ENCODE measurements at places on chromosomes 5 and 9.

DNA sequence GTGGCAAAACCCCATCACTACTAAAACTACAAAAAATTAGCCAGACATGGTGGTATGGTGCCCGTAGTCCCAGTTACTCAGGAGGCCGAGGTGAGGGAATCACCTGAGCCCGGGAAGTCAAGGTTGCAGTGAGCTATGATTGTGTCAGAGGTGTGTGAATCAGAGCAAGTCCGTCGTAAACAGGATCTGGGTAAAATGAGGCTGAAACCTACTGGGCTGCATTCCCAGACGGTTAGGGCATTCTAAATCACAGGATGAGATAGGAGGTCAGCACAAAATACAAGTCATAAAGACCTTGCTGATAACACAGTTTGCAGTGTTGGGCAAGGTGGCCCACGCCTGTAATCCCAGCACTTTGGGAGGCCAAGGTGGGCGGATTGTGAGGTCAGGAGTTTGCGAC is 1.9 kb upstream of the CLTB start:
- no peak for DNase-seq

GRCh38 chr9:83384214-83384613 is 154.0 kb downstream of the FRMD3 start:
- no peak for DNase-seq

DNA sequence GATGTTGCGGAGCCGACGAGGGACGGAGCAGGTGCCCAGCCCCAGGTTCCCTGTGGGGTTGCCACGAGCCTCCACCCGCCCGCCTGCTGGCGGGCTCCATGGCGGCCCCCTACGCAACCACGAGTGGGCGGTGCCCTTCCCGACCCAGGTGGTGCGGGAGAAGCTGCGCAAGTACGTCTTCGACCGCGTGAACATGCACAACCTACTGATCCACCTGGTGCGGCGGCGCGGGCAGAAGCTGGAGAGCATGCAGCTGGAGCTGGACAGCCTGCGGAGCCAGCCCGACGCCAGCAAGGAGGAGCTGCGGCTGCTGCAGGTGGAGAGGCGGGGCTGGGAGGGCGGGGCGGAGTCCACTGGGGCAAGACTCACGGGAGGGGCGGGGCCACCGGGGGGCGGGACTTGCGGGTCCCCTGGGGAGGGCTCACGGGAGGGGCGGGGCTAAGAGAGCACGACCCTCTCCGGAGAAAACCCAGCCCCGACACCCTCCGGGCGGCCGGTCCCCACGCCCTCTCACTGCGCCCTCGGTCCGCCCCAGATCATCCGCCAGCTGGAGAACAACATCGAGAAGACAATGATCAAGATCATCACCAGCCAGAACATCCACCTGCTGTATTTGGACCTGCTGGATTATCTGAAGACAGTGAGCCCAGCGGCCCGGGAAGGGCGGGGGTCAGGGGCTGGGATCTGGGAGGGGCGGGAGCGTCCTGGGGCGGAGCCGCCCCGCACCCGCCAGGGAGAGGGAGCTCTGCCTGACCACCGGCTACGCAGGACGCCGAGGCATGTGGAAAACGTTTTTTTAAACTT is 3.9 kb downstream of the CCDC183 start:
- peak; percentile 83 for DNase-seq

GRCh38 chr5:80191991-80192398 is 63.9 kb downstream of the SERINC5 start:
- no peak for DNase-seq

GRCh38 chr9:114108016-114108833 is 9.1 kb upstream of the KIF12 start:
- no peak for DNase-seq

DNA sequence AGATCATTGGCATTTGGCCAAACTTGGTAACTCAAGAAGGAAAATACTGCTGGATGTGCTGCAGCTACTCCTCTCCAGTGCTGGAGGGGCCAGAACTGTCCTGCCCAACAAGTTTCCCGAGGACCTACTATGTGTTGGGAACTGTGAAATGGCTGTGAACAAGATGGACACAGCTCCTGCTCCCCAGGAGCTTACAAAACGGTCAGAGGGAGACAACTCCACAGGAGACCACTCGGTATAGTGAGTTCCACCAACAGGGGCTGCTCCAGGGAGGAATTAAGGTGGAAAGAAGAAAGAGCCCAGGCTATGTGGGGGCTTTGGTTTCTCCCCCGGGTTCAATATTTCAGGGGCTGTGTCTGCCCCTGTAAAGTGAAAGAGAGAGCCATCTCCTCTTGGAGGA is 78.8 kb downstream of the GNA14 start:
- DNase-seq, result no peak

DNA sequence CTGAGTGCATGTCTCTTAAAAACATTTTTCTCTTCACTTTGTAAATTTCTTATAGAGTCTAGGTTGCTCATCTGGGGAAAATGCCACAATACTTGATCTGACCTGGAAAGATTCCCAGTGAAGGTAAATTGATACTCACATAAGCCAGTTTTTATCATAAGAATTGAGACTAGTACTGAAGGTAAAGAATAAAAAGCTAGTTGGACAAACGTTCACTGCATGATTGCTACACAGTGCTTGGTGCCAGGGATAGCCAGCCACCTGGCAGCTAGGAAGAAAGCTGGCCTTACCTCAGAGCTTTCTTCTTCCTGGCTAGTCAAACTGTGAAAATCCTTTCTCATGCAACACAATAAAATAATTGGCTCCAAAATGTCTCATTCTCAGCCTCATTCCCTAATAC is 77.1 kb downstream of the MUSK start:
- DNase-seq, result no peak

GRCh38 chr5:40494631-40495236 is 185.0 kb upstream of the PTGER4 start:
- DNase-seq, result no peak

DNA sequence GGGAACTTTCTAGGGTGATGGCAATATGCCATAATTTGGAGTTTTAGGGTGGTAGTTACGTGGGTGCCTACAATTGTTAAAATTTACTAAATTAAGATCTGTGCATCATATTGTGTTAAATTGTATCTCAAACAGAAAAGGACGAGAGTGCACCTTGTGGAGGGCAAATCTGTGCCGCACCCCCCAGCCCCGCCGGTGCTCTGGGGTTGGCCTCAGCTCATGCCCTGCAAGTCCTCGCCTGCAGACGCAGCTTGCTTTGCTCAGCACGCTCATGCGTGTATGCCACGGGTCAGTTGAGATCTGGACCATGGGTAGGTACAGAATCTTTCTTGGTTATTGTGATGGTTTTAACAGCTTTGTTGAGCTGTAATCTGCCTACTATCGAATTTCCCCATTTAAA is 33.7 kb upstream of the FCN1 start:
- no peak for DNase-seq

DNA sequence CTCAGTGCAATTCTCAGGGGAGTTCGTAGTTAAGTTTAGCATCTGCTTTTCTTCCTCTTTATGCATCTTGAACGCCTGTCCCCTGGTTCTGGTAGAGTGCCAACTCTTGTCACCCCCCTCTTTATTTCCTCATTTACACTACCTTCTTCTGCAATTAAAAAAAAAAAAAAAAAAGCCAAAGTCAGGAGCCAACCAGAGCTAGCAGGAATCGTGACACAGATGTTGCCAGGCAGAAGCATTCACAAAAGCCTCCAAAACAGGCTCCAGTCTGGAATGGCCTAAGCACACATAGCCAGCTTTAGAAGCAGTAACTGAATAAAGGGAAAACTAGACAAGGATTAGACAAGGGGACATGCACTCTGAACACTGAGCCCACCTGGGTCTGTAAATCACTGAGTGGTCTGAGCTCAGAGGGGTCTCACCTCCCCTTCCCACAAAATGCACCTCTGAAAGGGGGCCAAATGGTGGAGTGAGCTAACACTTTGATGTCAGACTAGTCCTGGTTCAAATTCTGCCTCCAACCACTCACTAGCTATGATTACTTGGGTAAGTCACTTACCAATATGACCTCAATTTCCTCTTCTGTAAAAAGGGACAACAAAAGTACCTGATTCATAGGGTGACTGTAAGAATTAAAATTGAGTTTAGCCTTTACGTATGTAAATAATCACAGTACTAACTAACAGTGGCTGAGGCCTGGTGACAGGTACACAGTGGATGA is 2.0 kb downstream of the CD74 start:
- no peak for DNase-seq

- no peak for DNase-seq
Observed at GRCh38 chr9:120486835-120487234, 93.1 kb downstream of the CDK5RAP2 start.

DNA sequence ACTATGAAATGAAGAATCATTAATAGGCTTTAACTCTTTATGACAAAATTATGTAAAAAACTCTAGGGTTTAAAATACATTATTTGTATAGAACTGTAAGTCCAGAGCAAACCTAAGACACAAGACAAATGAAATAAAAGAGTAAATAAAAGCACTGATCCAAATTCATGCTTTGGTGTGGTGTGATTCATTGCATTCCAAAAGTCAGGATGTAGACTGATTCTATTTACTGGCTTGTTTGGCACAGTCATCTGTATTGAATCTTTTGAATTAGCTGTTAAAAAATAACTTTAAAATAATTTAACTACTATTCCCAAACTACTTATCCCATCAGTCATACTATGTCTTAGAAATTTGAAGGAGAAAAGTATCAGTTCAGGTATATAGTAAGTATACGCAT is 31.1 kb downstream of the IL4 start:
- DNase-seq, result no peak

DNA sequence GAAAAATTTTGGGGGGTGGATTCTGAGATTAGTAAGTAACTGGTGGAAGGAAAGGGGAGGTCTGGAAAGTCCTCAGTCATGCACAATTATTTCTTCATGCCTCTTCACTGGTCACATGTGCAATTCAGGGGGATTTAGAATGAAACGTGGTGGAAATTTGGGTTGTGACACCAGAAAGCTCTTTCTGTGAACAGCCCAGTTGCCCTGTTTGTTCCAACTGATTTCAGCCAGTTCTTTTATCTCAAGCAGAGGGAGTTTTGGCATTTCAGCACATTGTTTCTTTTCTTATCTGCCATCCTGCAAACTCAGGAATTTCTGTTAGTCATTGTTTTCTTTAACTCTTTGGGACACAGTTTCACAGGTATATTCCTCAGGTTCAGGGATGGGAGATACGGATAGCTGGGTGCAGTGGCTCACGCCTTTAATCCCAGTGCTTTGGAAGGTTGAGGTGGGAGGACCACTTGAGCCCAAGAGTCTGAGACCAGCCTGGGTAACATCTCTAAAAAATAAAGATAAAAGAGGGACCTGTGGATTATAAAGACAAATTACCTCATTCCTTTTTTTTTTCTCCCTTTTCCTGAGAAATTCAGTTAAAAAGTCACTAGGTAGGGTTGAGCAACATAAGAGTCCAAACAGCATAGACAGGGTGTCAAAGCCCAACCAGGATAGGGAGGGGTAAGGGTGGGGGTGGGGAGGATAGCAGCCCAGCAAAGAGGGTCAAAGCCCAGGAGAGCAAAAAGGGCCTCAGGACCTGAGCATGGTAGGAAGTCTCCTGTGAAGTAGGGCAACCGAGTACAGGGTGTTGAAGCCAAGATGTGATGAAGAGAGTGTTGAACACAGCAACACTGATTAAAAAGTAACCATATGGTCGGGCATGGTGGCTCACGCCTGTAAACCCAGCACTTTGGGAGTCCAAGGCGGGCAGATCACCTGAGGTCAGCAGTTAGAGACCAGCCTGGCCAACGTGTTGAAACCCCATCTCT is 5.4 kb upstream of the B4GALT1 start:
- DNase-seq, result no peak

DNA sequence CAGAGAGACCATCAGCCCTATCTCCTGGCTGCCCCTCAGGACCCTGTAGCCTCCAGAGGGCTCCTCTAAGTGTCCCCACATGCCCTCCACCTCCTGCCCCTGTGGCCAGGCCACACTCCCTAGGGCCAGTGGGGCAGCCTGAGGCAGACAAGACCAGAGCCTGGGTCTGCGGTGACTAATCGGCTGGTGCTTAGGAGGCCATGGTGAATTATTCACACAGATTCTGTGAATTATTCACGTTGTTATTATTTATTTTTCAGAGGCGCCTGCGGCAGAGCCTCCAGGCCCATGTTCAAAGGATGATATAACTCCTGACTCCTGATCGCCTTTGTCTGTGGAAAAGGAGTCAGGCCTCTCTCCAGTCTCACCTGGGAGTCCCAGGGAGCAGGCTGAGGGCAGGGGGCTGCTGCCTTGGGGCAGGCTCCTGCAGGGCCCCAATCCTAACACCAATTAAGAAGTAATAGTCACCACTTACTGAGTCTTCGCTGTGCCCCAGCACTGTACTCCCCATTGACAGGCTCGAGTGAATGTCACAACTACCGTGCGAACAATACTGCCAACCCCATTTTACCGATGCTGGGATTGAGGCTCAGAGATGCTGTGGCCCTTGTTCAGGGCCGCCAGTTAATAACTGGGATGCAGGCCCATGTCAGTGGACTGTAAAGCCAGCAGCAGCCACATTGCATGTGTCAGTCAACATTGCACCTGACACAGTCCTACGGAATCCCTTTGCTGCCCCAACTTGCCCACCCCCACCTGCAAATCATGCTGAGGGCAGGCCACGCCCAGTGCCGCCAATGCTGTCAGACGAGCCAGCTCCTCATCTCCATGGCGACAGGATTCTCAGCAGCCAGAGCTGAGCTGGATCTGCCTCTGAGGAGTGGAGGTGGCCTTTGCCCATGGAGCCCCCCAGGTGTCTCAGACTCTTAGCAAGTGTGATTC is 94.9 kb downstream of the PCDH1 start:
- DNase-seq, result no peak

- DNase-seq, result no peak
Observed at GRCh38 chr5:82150559-82150958, 127.6 kb downstream of the RPS23 start.

DNA sequence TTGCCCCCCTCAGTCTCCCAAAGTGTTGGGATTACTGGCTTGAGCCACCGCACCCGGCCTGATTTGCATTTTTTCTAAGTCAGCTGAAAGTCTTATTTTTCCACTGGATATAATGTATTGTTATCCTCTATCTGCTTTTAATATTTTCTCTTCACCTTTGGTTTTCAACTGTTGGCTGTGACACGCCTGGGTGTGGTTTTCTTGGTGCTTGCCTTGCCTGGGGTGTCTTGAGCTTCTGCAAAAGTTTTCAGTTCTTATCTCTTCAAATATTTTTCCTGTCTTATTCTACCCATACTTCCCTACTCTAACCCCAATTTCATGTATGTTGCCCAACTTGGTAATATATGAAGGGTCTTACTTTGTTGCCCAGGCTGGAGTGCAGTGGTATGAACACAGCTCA is 4.3 kb upstream of the MXD3 start:
- no peak for DNase-seq

GRCh38 chr9:20125727-20126126 is 336.9 kb upstream of the SLC24A2 start:
- DNase-seq, result no peak

GRCh38 chr5:62315376-62316175 is 9.6 kb downstream of the KIF2A start:
- DNase-seq, result no peak

Data from stimulated activated CD4-positive, alpha-beta T cell treated with anti-CD3 and anti-CD28 coated beads, TNF-alpha, amount 100 ng/mL, for 4 hours (primary cell).